Progenitor cell of endocrine pancreas (in vitro differentiated cells): ENCODE measurements at places on chromosomes 6 and 20.

GRCh38 chr20:43910564-43910963 lies 4.1 kb upstream of the TOX2 start:
- no peak for DNase-seq

- DNase-seq = no peak
Observed at GRCh38 chr20:35709259-35709658, 10.1 kb downstream of the ROMO1 start.

DNA sequence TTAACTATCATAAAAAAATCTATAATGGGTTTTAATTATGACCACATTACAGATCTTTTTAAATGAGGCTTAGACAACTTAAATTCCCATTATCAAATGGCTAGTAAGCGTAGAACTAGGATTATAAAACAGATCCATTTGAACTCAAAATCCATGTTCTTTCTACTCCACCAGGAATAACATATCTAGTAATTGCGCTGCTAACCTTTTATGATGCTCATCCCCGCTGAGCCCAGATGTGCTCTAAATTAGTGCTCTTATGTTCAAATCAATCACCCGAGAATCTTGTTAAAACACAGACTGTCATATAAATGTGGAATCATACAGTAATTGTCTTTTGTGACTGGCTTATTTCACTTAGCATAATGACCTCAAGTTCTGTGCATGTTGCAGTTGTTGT lies 903.1 kb downstream of the PHF3 start:
- DNase-seq = no peak

- DNase-seq = no peak
Observed at GRCh38 chr6:69284176-69284730, 512.6 kb downstream of the LMBRD1 start.

GRCh38 chr6:44531442-44532015 lies 144.0 kb downstream of the CDC5L start:
- no peak for DNase-seq

- DNase-seq = no peak
Observed at GRCh38 chr6:42141603-42142117, 760 bp downstream of the C6orf132 start.

- DNase-seq = peak; percentile 96
Observed at GRCh38 chr20:32018269-32019155, 8.3 kb downstream of the CCM2L start.
